Esophagus squamous epithelium (tissue), 5 donors: ENCODE measurements at places on chromosomes 11 and 22.

DNA sequence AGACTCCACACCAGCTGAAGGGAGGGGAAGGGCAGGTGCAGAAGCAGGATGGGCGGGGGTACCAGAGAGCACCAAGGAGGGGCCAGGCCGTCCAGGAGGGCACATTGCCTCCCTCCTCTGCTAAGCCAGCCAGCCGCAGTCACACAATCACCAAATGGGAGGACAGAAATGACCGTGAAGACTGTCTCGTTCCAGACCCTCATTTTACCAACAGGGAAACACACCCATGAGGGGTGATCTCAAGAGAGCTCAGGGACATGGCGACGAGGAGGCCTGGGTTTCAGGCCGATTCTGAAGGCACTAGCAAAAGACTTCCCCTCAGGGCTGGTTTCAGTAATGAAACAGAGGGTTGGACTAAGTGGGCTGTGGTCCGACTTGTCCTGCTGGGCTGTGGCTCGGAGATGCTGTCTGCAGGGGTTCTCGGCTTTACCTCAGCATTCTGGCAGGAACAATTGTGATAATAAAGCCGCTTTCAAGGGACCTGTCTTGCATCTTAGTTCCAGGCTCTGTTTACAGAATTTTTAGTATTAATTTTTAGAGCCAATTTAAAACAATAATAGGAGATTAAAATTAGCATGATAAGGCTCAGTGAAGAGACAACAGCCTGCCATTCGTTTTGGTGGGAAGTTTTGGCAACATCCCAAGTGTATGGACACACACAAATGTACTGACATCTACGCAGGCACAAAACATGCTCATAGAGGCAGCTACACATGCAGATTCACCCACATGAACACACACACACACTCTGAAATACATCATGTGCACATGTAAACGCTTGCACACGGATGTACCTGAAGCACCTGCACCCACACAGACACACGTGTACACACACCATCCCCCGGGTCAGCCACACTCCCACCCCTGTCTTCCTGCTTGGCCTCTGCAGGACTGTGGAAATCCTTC is 2.0 kb upstream of the B3GAT1 start:
- DNase-seq: no peak

DNA sequence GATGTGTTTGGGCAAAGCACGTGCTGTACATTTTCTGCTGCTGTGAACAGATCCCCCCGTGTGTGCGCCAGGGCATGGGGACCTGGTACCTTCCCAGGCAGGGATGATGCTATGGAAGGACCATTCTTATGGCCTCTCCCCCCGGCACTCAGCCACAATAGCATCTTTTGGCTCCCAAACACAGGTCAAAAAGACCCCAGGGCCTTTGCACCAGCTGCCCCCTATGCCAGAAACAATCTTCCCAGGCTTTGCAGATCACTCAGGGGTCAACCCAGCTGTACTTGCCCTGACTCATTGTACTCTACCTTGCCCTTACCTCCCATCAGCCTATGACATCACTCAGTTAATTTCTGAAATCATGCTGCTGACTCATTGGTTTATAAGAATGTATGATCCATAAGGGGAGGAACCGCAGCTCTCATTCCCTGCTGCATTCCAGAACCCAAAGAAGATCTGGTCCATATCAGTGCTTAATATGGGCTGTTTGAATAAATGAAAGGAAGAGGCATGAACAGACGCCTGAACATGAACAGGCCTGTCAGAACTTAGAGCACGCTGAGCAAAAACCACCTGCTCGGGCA is 100.7 kb downstream of the CELSR1 start:
- DNase-seq: no peak

- DNase-seq: no peak
Measured at GRCh38 chr11:111937461-111937769, 272 bp downstream of the DIXDC1 start.

- DNase-seq: no peak
Measured at GRCh38 chr11:118572981-118573550, 857 bp downstream of the ARCN1 start.

DNA sequence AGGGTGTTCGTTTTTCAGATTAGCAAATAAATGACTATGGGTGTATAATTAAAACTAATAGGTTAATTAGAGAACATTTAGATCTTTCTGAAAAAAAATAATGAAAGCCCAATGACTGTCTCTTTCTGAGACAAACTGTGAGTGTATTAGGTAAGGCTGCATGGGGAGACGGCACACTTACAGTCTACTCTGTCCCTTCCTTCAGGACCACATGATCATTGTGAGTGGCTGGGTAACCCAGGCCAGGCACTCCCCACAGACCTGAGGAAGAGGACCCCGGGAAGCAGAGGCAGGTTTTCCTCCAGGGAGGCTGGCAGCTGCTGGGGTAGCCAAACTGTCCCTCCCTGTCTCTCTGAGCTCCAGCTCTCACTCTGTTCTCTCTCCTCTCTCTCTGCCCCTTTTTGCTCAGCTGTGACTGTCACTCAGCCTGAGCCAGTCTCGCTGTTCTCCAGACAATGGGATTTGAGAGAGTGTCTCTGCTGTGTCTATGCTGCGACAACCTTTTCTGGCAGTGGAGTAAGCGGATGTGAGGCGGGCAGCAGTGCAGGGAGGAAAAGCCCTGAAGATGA is 83.1 kb upstream of the NCAM1 start:
- DNase-seq: no peak

DNA sequence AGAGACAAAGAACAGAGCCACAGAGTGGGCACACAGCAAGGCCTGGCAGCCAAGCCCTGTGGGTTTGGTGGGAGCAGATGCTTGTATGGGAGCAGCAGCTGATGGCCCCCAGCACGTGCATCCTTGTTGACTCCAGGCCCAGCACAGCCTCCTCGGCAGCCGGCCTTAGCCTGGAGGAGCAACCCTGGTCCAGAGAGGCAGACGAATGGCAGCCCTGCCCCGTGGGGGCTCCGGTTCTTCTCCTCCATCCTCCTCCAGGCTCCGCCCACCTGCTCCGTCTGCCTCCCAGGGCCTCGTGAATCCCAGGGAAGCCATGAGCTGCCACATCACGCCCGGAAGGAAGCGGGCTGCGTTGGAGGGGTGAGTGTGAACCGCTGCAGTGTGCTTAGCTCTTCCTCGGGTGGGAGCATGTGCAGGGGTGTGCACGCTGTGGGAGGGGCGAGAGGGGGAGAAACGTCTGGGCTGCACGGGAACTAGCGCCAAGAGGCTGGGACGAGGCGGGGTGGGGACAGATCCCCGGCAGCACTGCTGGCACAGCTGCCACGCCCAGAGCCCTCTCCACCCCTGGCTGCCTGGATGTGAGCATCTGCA is 36.3 kb upstream of the JAM3 start:
- no peak for DNase-seq

DNA sequence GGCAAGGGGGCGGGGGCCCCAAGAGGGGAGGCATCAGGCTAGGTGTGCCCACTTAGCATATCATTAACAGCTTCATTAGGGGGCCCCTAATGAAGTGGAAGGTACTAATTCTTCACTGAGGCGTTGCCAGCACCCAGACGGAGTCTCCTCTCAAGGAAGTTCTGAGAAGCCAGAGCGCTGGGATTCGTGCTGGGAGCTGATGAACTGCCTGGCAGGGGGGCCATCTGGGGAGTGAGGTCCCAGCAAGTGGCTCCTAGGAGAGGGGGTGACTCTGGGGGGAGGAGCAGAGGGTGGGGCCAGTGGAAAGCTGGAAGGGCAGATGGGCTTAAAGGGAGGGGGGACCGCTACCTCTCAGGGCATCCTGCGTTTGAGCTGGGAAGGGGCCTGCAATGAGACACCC is 29.8 kb downstream of the DAGLA start:
- DNase-seq: no peak

DNA sequence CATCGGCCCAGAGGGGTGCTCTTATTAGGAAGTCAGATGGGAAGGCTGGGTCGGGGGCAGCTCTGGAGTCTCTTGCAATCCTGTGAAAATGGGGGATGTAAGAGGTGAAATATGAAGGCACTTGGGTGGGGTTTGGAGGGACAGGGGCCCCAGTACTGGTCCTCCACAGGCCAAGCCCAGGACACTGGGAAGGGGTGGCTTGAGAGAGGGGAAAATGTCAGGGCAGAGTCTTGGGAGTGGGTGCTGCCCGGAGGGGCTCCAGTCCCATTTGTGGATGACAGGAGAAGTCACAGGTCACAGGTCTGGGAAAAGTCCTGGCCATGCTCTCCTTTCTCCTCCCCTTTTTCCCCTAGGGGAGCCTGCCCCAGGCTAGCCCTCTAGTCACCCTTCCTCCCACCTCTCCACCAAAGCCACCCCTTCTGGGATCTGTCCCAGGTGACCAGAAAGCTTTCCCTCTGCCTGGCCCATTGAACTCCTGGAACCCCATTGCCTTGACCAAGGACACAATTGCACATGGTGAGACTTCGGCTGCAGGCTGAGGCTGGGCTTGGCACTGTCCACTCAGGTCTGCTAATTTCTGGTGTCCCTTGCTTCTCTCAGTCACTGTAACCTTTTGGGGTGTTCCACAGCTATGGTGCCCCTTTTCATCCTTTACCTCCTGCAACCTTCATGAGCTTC is 1465.0 kb downstream of the TBC1D22A start:
- no peak for DNase-seq

GRCh38 chr11:34358728-34359547 is 1.1 kb upstream of the ABTB2 start:
- peak; percentile 19 for DNase-seq

DNA sequence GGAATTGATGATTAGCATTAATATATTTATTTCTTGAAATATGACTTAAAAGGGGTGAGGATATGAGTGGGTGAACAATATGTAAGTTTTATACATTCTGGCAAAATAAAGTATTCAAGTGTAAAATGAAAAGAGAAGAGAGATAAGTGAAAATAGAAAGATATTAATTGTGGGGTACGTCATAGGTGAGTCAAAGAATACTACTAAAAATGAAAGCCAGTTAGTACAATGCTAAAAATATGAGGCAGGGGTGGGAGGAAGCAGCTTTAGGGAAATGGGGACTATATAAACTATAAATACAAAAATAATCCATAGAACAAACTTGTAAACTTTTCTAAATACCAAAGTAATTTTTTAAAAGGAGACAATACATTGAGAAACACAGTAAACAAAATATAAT is 661.4 kb downstream of the CNTN5 start:
- DNase-seq: no peak

GRCh38 chr22:44666207-44666585 is 35.8 kb upstream of the PRR5 start:
- DNase-seq: no peak

- no peak for DNase-seq
Measured at GRCh38 chr11:35160902-35161597, 22.1 kb downstream of the CD44 start.
